ENCODE measurements at places on chromosomes 12 and 14.

DNA sequence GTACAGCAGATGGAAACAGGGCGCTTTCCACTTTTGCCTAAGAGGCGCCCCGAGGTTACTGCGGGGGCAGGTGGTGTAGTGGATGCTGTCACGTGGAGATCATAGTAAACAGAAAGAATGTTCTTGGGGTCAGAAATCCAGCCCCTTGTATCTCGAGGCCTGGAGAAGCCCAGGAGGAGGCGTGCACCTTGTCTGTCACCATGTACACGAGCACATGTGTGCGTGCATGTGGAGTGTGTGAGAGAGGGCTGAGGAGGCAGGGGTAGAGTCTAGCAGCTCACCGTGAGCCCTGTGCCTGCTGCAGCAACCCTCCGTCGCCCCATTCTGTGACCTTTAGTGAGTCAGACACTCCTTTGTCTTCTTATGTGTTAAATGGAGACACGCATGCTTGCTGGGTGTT, 59.0 kb downstream of the CACNA1C start:
- no peak for DNase-seq

- no peak for DNase-seq
Measured at GRCh38 chr12:54654926-54655325, 6.8 kb upstream of the DCD start.

GRCh38 chr14:101628471-101628966, 67.2 kb downstream of the DIO3 start:
- peak; percentile 76 for DNase-seq

DNA sequence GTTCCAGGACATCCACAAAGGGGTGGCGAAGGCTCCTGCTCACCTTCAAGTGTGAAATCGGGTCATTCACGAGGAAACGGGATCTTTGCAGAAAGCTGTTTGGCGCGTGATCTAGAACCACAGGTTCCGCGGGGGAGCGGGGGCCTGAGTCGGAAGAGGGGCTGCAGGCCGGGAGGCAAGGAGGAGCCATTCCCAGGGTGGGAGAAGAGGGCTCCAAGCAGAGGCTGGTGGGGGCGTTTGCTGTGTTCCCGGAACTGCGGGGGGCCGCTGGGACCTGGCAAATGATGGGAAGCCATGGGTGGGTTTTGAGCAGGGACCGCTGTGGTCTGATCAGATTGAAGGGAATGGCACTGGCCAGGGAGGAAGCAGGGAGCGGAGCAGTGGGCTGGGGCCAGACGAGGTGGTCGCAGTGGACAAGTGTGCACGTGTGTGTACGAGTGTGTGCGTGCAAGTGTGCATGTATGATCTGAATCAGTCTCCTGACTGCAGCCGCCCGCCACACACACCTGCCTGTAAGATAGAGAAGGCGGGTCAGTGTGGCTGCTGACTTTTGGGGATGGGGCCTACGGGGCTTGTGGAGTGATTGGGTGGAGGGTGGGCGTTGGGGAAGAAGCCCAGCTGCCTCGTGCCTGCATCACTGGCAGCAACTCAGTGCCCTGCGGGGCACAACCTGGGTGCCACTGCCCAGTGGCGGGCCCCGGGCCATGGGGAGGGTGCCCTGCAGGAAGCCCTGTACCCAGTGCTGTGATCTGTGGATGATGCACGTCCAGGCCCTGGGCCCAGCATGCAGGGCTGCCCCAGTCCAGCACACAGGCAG, 141.9 kb downstream of the KIF26A start:
- DNase-seq = no peak

DNA sequence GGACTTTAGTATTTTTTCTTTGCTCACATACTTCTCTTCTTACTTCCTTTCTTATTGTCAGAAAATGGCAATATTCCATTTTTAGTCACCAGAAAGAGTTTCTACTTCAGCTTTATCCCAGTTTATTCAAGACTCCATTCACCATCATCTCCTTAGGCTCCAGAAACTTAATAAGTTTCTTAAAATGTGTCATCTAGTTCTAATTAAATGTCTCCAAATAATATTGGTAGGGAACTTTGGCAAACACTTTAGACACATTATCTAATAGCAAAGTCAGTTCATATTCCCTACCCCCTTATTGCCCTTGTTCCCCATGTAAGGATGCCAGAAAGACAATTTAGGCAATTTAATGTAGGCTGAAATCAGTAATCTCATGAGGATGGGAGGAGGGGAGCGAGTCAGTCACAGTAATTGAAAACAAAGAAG, 15.1 kb downstream of the EPYC start:
- DNase-seq = no peak

GRCh38 chr12:113322343-113322742, 12.6 kb downstream of the SLC8B1 start:
- no peak for DNase-seq

DNA sequence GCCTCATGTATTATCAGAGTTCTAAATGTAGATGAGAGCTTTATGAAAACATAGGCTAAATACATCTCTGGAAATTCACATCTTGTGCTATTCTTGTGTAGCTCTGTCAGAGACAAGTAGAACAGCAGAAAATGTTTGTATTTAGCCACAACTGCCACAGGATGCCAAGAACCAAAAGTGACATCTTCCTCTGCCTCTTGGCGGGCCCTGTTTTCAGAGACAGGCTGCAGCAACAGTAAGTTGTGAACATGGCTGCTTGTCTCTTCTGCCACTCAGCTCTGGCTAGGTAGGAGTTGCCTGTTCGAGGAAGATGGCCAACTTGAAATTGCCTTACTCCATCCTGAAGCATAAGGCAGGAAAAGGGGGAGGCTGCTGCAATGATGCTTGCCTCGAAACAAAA, 30.4 kb downstream of the SETD3 start:
- DNase-seq = no peak

DNA sequence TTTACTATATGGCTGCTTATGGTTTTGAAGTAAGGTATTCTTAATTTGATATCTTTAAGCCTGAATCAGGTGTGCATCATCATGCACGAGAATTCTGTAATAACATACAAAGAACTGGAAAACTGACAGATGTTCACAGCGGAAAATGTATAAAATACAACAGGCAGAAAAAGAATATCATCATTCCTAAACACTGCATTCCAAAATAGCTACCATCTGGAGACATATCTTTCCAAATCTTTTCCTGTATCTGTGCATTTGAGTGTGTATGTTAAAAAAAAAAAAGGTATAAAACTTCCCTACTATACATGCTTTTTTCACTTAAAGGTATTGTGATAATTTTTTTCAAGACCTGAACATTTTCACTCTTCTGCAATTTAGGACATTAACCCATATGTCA, 13.7 kb downstream of the PTPRO start:
- no peak for DNase-seq

DNA sequence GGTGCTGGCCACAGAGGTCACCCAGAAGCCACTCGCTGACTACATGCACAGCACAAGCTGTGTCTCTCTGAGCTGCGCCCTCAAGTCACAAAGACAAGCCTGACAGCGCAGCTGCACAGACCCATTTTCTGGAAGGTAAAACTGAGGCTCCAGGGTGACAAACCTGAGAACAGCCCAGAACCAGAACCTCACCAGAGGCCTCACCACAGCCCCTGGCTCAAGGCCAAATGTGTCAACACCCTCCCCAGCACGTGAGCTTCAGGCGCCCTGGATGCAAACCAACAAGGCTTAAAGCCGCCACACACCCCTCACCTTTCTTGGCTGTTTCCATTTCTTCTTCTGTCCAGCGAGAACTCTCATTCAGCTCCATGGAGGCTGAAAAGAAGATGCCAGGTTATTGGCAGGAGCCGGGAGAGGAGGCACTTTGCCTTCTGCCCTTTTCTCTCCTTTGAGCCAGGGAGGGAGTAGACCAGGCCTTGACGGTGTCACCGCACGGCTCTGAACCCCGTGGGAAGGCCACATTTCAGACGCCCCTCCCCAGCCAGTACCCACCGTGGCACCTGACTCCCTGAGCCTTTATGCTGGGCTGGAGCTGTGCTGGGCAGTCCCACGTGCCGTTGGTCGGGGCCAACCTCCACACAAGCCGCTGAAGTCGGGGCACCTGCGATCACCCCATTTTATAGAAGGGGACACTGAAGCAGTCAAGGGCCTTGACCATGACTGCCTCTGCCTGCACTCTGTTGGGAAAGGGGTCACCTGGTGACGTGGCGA, 103.1 kb downstream of the RFLNA start:
- DNase-seq = no peak

GRCh38 chr14:53533384-53533970, 380.4 kb upstream of the DDHD1 start:
- no peak for DNase-seq

DNA sequence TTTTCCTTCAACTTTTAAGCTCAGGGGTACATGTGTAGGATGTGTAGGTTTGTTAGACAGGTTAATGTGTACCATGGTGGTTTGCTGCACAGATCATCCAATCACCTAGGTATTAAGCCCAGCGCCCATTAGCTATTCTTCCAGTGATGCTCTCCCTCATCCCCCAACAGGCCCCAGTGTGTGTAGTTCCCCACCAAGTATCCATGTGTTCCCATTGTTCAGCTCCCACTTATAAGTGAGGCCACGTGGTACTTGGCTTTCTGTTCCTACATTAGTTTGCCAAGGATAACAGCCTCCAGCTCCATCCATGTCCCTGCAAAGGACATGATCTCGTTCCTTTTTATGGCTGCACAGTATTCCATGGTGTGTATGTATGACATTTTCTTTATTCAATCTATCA, 48.6 kb upstream of the YARS2 start:
- DNase-seq = no peak

DNA sequence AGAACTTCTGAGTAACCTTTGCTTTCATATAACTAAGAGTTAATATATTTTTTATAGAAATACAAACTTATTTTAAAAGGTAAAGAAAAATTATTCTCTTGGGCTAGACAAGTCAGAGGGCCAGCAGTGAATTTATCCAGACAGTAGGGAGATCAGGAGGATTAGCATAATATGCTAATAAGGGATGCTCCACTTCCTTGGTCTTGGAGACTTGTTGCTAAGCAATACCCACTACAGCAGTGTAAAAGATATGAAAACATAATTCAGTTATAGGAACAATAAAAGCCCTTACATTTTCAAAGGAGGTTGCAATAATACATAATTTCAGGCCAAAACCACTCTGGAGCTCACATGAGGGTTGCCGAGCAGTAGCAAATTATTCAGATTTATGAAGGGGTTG, 615.6 kb downstream of the KCNH5 start:
- no peak for DNase-seq

DNA sequence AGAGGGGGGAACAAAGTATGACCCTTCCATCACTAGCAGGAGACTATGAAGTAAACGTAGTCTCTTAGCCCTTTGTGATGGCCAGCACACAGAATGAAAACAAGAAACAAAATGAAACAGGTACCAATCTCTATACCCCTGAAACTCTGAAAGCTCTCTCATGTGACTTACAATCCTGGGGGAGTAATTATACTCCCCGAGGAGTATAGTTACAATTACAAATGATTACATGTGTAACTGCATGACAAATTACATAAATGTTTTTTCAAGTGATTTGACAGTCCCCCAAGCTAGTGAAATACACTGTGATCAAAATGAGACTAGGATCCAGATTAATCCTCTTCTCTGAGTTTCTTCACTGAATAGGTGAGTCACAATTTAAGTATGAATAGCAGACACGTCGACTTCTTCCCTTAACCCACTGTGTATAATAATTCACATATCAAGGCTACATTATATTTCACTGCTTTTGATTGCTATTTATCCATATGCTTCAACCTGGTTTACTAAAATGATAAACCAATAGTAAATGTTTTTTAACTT, 74.0 kb downstream of the SPTSSA start:
- DNase-seq = no peak

Measured in substantia nigra (tissue), 51 donors.